ENCODE measurements at places on chromosomes 1 and 21.

GRCh38 chr1:46301406-46301807 is 2.0 kb downstream of the LRRC41 start:
- H3K27me3 ChIP-seq = no peaks in the 10 kb centered on the region
- peaks cover 15% of the 10 kb centered on the region for H3K36me3 ChIP-seq
- peak overlapping the region; percentile 92 for H3K4me3 ChIP-seq
- peaks cover 8% of the 10 kb centered on the region for H3K4me1 ChIP-seq
- no peak for DNase-seq

- no peaks in the 10 kb centered on the region for H3K27me3 ChIP-seq
- no peak overlapping the region for H3K4me3 ChIP-seq
- H3K4me1 ChIP-seq = no peaks in the 10 kb centered on the region
- H3K36me3 ChIP-seq = no peaks in the 10 kb centered on the region
Observed at GRCh38 chr1:64594446-64594845, 124.5 kb downstream of the CACHD1 start.

GRCh38 chr1:246128494-246129069 is 378.5 kb downstream of the SMYD3 start:
- no peaks in the 10 kb centered on the region for H3K27me3 ChIP-seq
- no peak for DNase-seq
- H3K4me3 ChIP-seq = no peak overlapping the region
- no peaks in the 10 kb centered on the region for H3K4me1 ChIP-seq
- no peak overlapping the region for H3K27ac ChIP-seq

DNA sequence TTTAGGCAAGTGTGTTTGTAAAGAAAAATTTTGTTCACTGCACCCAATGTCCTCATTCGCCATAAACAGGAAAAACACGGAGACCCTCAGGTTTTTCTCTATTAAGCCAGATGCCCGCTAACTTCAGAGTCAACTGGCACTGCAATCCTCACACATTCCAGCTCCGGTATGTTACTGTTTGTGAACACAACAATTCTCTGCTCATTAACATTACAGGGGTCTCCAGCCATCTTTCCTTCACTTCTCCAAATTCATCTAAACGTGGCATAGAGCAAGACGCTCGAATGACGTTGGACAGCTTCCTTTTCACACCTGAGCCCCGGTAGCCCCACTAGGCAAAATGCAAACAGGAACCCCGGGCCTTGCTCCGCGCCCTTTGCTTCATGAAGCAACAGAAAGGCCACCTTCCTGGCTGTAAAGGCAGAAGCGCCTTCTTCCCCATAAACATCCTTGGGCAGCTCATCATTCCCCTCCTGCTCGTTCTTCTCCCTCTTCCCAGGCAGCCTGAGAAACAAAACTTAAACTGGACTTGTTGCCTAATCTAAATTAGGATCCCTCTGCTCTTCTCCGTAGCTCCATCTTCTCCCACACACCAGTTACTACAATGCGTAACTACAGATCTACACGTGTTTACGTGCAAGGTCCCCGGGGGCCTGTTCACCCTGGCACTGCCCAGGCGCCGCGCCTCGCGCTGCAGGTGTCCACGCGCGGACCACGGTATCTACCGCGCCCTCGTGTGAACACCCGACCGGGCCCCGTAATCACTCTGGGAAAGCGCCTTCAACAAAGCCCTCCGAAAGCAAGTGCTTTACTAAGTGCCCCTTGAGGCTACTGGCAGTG is 1.2 kb downstream of the LBR start:
- no peaks in the 10 kb centered on the region for H3K36me3 ChIP-seq
- peak overlapping the region; percentile 95 for H3K4me3 ChIP-seq
- DNase-seq = peak; percentile 74
- peaks cover 7% of the 10 kb centered on the region for H3K4me1 ChIP-seq

- no peaks in the 10 kb centered on the region for H3K36me3 ChIP-seq
- no peaks in the 10 kb centered on the region for H3K4me1 ChIP-seq
- no peak overlapping the region for H3K4me3 ChIP-seq
- no peak for DNase-seq
- H3K27ac ChIP-seq = no peak overlapping the region
- no peaks in the 10 kb centered on the region for H3K27me3 ChIP-seq
Observed at GRCh38 chr1:94527447-94528031, 14.0 kb downstream of the F3 start.

GRCh38 chr1:168709405-168710363 is 19.3 kb downstream of the DPT start:
- DNase-seq = no peak
- no peaks in the 10 kb centered on the region for H3K36me3 ChIP-seq
- peaks cover 25% of the 10 kb centered on the region for H3K4me1 ChIP-seq
- no peak overlapping the region for H3K4me3 ChIP-seq

DNA sequence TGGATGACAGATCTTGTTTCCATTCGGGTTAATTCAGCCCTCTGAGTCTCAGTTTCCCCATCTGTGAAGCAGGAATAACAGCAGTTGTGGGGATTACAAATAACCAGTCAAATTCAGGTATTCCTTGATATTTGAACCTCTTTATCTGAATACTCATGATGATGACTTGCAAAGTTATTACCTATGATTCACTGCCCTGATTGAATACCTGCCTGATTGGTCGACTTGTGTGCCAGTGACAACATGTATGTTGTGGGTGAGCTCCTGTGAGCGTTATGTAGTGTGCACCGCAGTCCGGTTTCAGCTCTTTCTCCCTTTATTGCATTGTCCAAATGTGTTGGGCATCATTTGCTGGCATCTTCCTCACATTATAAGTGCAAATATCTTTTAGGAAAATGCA is 9.5 kb upstream of the TMEM61 start:
- DNase-seq = peak; percentile 36
- H3K36me3 ChIP-seq = no peaks in the 10 kb centered on the region
- H3K4me1 ChIP-seq = no peaks in the 10 kb centered on the region
- H3K27me3 ChIP-seq = no peaks in the 10 kb centered on the region

GRCh38 chr1:41418857-41419583 is 57.8 kb downstream of the FOXO6 start:
- no peaks in the 10 kb centered on the region for H3K4me1 ChIP-seq
- no peak overlapping the region for H3K4me3 ChIP-seq
- DNase-seq = peak; percentile 83
- H3K27me3 ChIP-seq = no peaks in the 10 kb centered on the region

DNA sequence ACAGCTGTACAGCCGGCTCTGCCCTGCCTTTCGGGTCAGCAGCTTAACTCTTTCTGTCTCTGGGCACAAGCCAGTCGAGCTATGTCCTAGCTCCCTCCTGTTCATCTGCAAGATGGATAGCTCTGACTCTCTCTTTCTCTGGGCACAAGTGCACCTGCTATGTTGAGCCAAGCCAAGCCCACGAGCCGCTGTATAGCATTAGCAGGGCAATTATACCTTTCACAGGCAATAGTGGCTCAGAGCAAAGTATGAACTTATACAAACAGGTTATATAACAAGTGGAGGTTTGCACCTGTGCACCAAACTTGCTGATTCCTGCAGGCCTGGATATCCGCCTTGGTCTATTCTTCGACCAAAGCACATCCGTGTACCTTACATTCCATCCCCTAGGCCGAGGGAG is 33.0 kb upstream of the CR2 start:
- no peaks in the 10 kb centered on the region for H3K36me3 ChIP-seq
- H3K4me1 ChIP-seq = no peaks in the 10 kb centered on the region
- DNase-seq = no peak
- H3K27me3 ChIP-seq = no peaks in the 10 kb centered on the region

GRCh38 chr1:93774707-93775106 is 93.1 kb upstream of the BCAR3 start:
- H3K4me1 ChIP-seq = no peaks in the 10 kb centered on the region
- no peaks in the 10 kb centered on the region for H3K27me3 ChIP-seq
- no peak overlapping the region for H3K4me3 ChIP-seq
- DNase-seq = no peak
- no peak overlapping the region for H3K27ac ChIP-seq
- no peaks in the 10 kb centered on the region for H3K36me3 ChIP-seq

- peak overlapping the region; percentile 81 for H3K4me3 ChIP-seq
- H3K4me1 ChIP-seq = no peaks in the 10 kb centered on the region
- no peaks in the 10 kb centered on the region for H3K36me3 ChIP-seq
Observed at GRCh38 chr1:153957744-153958110, 685 bp downstream of the CRTC2 start.

DNA sequence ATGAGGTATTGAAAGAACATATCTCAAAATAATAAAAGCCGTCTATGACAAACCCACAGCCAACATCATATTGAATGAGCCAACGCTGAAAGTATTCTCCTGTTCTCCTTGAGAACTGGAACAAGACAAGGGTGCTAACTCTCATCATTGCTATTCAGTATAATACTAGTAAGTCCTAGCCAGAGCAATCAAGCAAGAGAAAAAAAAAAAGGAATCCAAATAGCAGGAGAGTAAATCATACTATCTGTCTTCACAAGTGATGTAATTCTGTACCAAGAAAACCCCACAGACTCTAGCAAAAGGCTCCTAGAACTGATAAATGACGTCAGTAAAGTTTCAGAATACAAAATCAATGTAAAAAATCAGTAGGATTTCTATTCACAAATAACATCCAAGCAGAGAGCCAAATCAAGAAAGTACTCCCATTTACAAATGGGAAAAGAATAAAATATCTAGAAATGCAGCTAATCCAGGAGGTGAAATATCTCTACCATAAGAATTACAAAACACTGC is 1632.8 kb downstream of the NCAM2 start:
- no peak overlapping the region for H3K4me3 ChIP-seq
- no peak for DNase-seq
- no peaks in the 10 kb centered on the region for H3K27me3 ChIP-seq
- no peaks in the 10 kb centered on the region for H3K36me3 ChIP-seq
- H3K4me1 ChIP-seq = no peaks in the 10 kb centered on the region

DNA sequence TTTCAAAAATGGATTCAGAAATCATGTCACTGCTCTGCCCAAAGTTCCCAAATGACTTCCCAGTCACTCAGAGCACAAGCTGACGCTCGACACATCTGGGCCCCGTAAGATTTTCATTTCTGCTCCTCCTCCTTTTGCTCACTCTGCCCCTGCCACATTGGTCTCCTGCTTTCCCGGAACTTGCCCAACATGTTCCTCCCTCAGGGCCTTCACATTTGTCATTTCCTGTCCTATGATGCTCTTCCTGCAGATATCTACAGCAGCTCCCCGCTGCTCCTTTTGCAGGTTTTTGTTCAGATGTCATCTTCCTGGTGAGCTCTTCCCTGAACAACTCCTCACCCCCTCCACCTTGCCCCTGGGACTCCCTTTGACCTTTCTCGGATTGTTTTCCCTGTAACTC is 58.5 kb upstream of the IVNS1ABP start:
- no peaks in the 10 kb centered on the region for H3K36me3 ChIP-seq
- no peak overlapping the region for H3K27ac ChIP-seq
